ENCODE measurements at places on chromosomes 12 and 14.

GRCh38 chr14:98890556-98891340 is 381.2 kb downstream of the BCL11B start:
- no peak for DNase-seq

DNA sequence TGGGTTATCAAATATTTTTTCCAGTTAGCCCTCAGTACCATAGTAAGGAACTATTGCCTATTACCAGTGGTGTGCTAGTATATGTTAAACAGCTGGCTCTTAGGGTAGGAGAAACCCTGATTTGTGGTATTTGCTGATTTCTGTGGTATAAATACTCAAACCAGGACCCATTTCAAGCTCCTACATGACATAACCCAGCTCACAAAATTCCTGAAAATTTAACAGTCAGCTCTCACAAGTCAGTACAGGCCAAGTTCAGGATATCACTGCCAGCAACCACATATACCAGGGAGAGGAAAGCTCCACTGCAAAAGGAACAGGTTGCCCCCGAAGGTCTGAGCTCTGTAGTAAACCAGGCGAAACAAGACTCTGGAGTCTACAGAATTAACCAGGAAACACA is 315.3 kb downstream of the NOVA1 start:
- no peak for DNase-seq

DNA sequence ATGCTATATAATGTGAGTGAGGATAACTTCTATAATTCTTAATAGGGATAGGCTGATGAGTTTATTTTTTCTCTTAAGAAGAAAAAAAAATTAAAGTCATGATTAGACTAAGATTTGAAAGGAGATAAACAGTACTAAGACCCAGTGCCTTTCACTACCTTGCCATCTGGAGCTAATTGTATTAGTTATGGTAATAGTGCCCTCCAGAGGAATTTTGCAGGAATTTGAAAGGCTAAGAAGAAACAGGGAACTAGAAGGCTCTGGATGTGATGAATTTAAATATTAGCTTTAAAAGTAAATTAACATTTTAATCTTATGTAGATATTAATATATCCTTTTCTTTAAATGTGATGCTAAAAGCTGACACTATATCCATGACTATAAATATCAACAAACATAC is 36.6 kb upstream of the PIK3C2G start:
- DNase-seq: peak; percentile 7

GRCh38 chr12:95291501-95291900 is 73.9 kb downstream of the VEZT start:
- no peak for DNase-seq

- DNase-seq: no peak
Observed at GRCh38 chr12:46773586-46774321, 52.0 kb downstream of the SLC38A4 start.

- no peak for DNase-seq
Observed at GRCh38 chr14:81434230-81434629, 34.1 kb upstream of the STON2 start.

DNA sequence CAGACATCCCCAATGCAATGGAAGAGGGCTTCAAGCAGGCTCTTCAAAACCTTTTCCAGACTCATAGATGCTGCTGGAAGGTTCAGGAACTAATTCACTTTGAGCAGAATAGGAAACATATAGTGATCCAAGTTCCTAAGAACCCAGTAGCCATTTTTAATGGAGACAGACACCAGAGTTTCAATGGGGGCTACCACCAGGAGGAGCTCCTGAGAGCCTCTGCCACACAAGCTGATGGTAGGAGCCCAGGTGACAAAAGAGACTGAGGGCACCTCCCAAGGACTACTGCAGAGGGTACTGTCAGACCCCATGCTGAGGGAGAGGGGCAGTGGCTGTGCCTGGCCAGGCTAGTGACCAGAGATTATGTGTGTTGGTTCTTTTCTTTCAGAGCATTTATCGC is 45.9 kb downstream of the IFNG start:
- no peak for DNase-seq
